Activated naive CD4-positive, alpha-beta T cell treated with anti-CD3 and anti-CD28 coated beads, Interleukin-2, amount 50 U/mL, for 16 hours (primary cell): ENCODE measurements at places on chromosomes 7 and 10.

DNA sequence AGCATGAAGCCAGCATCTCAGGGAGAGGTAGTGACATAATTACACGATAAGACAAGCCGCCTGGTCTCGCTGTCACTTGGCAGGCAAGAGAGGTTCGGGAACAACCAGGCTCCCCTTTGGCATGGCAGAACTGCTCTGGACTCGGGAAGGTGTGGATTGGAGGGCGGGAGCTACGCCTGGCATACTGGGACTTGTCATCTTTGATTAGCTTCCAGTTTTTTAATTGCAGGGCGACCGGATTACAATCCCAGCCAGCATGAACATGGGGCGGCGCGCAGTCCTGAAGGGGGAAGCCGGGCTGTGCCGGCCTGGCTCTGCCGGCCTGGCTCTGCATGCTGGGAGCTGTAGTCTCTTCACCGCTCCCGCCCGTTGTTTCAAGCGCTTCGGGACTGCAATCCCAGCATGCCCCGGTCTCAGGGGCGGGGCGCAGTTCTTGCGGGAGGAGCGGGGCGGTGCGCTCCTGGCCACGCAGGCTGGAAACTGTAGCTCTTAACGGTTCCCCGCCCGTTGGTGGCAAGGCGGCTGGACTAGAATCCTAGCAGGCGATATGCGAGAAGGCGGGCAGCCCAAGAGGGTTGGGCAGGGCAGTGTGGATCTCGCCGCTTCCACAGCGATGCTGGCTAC is 45.5 kb upstream of the ZNF716 start:
- no peak for DNase-seq

DNA sequence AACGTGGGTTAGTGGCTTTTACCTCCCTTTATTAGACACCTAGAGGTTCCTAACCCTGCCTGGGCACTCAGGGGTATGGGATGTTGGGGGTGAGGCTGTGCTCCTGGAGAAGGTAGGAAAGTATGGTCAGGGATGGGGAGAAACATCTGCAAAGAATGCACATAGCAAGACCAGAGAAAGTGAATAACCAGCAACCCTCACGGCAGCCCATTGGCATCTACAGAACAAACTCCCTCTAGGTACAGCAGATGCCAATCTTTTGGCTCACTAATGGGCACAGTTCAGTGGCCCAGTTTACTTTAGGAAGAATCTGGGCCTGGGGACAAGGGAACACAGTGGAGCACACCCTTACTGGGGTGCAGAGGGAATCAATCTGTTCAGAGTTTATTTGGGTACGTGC is 143.9 kb downstream of the JAZF1 start:
- no peak for DNase-seq

DNA sequence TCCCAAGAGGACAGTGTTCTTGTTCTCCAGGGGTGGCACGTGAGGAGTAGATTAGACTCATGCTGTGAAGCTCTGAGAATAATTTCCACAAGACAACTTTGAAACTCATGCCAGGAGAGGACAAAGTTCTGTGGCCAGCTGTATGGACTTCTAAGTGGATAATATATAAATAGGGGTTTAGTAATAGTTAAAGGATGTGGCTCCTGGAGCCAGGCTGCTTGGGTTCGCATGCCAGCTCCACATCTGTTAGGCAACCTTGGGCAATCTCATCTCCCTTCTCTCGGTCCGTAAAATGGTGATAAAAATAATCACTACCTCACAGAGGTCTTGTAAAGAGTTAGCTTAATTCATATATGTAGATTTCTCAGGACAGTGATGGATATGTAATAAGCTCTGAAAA is 35.8 kb downstream of the ACSL5 start:
- DNase-seq = no peak

- DNase-seq = no peak
Measured at GRCh38 chr7:158609313-158609974, 21.8 kb upstream of the PTPRN2 start.

- DNase-seq = no peak
Measured at GRCh38 chr7:50504646-50505546, 54.7 kb upstream of the FIGNL1 start.

- no peak for DNase-seq
Measured at GRCh38 chr7:154874409-154875113, 128.4 kb downstream of the PAXIP1 start.

DNA sequence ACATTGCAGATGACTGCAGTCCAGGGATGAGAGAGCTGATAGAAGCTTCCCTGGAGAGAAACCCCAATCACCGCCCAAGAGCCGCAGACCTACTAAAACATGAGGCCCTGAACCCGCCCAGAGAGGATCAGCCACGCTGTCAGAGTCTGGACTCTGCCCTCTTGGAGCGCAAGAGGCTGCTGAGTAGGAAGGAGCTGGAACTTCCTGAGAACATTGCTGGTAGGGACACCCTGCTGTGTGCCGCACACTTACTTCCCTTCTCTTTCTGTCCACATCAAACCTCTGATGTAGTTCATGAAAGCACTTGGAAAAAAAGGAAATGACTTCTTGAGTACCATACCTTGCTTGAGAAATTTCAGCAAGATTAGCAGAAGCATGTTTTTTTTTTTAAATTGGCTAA is 25.3 kb downstream of the MAP3K8 start:
- DNase-seq = no peak

DNA sequence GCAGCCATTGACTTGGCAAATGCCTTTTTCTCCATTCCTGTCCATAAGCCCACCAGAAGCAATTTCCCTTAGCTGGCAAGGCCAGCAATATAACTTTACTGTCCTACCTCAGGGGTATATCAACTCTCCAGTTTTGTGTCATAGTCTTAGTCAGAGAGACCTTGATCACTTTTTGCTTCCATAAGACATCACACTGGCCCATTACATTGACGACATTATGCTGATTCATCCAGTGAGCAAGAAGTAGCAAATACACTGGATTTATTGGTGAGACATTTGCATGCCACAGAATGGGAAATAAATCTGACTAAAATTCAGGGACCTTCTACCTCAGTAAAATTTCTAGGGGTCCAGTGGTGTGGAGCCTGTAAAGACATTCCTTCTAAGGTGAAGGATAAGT is 649.7 kb upstream of the ANKRD30A start:
- DNase-seq = no peak

DNA sequence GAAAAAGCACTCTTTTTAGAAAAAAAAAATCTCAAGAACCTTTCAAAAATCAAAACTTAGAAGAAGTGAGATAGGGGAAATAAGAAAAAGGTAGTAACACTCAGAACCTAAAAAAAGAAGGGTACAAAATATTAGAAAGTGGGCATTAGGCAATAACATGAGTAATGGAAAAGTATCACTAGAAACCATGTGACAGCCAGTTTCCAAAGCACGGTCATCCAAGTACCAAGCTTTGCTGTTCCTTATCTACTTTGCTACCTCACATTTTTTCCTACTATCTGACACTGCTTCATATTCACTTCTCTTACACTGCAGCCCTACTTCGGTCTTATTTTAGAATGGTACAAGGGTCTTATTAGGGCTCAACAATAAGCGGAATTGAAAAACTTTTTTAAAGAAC is 30.3 kb downstream of the IMMP2L start:
- no peak for DNase-seq

- no peak for DNase-seq
Measured at GRCh38 chr10:122128357-122128756, 139.4 kb downstream of the TACC2 start.

GRCh38 chr7:41641011-41641664 is 61.8 kb downstream of the INHBA start:
- DNase-seq = no peak

DNA sequence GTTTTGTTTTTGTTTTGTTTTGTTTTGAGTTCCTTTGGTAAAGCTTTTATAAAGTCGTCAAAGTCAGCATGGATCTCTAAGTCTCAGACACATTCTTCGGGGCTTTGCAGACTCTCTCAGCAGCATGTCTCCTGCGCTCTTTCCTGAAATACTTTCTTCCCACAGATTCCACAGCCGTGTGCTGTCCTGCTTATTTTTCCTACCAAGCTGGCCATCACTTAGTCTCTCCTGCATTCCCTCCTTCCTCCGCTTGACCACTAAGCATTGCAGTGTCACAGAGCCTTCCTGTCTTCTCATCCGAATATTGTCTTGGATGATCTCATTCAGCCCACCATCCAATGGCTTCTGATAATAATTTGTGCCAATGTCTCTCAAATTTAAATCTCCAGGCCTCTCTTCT is 434.3 kb upstream of the C7orf33 start:
- no peak for DNase-seq
